Hematopoietic multipotent progenitor cell treated with erythropoietin and hydrocortisone succinate and interleukin-3 and kit ligand, for 6 days (in vitro differentiated cells): ENCODE measurements at places on chromosomes 13 and 19.

DNA sequence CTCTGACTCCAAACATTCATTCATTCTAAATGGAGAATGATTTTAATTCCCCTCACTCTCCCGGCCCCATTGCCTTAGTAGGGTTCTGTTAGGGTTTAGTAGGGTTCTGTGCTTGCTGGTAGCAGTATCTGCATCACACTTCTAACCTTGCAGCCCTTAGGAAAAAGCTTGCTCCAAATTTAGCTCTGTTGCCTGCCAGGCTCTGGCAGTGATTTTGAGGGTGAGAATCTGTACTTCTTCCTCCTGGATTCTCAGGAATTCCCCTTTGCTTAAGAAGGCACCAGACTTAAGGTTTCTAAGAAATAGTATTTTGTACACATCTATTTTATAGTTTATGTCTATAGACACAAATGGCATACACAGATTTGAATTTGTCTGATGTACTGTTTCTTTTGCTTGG is 14.7 kb downstream of the B3GLCT start:
- no peak for DNase-seq

GRCh38 chr13:29125934-29126424 is 305.8 kb downstream of the MTUS2 start:
- peak; percentile 1 for DNase-seq

GRCh38 chr13:22227895-22228294 is 557.0 kb downstream of the FGF9 start:
- no peak for DNase-seq

- no peak for DNase-seq
These were observed 76.7 kb upstream of the ZNF43 start for GRCh38 chr19:21912654-21913053.

- DNase-seq = peak; percentile 33
These were observed 5.3 kb upstream of the PROZ start for GRCh38 chr13:113152984-113153809.

GRCh38 chr13:97495678-97496077 is 61.7 kb downstream of the RAP2A start:
- no peak for DNase-seq

DNA sequence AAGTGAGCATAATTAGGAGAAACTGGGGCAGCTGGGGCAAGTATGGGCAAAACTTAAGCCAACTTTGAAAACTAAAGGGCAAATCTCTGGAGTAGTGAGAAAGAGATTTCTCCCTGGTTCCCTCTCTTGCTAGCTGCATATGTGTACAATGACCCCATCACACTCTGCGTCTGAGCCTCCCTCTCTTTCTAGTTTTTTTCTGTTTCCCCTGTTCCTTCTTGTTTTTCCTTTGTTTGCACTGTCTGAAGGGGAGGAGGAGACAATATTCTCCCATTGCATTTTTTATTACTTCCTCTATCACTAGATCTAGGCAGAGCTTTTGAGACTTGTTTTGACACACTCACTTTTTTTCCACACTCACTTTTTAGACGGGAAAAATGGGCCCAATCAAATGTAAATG is 11.2 kb upstream of the CLDN10 start:
- no peak for DNase-seq

- no peak for DNase-seq
These were observed 283.9 kb downstream of the KLF12 start for GRCh38 chr13:73850104-73850873.

DNA sequence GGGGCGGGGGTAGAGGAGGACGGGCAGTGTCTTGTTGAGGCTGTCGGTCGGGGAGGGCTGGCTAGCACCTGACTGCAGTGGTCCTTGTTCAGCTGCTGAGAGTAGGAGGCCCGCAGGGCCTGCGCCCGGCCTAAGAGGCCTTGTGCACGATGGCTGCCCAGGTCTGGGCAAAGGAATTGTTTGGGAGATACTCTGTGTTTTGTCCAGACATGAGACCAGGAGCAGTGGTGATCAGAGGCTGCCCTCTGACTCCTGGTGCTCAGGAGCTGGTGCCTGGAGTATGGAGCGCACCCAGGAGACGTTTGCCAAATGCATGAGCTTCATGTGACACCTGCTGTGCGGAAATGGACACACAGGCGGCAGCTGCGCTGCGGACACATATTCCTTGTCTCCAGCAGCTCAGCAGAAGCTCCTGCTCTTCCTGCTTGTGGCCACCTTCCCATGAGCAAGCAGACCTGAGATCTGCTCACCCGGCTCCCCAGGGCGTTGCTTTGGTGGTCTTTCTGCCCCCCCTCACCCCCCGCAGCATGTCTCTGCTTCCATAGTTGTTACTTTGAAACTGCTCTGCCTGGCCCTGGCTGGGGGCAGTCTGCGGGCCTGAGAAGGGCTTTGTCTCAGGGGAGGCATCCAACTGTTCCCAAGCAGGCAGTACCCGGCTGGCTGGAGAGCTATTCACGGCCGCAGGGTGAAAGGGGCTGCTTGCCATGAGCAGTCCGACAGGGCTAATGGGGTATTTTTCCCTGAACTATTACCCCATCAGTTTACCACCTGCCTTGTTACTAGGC is 163.9 kb downstream of the TEX29 start:
- no peak for DNase-seq

DNA sequence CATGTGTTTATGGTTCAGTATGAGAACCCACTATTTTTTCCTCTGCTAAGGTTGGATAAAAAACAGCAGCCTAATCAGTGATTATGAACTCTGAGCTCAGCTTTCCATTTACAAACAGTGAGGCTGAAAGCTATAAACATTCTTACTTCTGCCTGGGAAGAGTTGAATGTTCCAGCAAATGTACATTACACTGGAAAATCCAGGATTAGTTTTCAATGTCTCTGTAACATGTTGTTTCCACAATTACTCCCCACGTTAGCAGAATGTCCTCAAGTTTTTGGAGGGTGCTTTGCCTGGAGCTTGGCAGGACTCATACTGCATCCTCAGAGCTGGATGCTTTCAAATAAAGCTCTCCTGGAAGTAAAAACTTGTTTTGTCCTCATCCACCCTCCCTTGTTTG is 150.4 kb downstream of the POSTN start:
- no peak for DNase-seq

- no peak for DNase-seq
These were observed 165.1 kb downstream of the PDS5B start for GRCh38 chr13:32751340-32751739.

- DNase-seq = peak; percentile 9
These were observed 82.5 kb downstream of the AKAP11 start for GRCh38 chr13:42354241-42355091.

DNA sequence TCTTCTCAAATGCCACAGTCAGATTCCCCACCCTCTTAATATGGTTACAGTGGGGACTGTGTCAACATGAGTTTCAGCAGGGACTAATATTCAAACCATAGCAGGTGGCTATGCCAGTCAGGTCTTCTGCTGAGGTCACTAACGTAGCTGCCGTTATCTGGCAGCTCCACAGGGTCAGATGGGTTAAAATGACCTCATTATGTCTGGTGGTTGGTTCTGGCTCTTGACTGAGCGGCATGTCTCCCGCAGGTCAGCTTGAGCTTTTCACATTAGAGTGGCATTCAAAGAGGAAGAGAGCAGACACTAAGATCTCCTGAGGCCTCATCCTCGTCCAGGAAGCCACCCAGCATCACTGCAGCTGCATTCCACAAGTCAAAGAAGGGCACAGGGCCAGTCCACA is 21.4 kb upstream of the IPO5 start:
- DNase-seq = no peak

- no peak for DNase-seq
These were observed 30.2 kb upstream of the TRPC4 start for GRCh38 chr13:37899753-37900152.

- DNase-seq = no peak
These were observed 50.0 kb downstream of the GAS6 start for GRCh38 chr13:113813749-113814434.

GRCh38 chr13:48656608-48657007 is 2.9 kb downstream of the CYSLTR2 start:
- peak; percentile 65 for DNase-seq

GRCh38 chr19:2392366-2392765 is 32.3 kb downstream of the TMPRSS9 start:
- no peak for DNase-seq

GRCh38 chr13:30289533-30289932 is 17.8 kb downstream of the KATNAL1 start:
- DNase-seq = no peak

GRCh38 chr13:50521831-50522149 is 321.7 kb downstream of the DLEU7 start:
- DNase-seq = peak; percentile 0

DNA sequence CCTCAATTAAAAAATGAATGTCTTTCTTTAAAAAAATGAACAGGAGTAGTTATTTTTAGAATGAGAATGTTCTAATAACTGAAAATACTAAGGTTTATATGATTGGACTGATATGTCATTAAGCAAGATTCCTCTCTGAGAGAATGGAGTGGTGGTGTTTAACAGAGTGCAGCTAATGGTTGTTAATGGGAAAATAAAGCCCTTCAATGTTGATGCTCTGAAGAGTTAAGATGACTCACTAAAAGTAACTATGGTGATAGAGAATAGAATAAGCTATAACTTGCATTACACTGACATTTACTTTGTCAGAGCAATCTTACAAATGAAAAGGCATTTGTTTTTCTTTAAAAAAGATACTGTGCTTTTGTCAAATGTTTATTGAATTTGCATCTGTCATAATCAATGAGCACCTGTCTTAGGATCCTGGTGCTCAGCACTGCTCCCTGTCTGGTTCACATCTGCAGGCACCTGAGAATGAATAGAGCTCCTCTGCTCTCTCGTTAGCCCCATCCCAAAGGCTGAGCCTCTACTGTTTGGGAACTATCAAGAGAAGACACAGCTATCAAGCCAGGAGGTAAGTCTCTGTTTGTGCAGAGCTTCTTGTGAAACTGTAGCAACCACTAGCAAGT is 15.1 kb downstream of the PABPC3 start:
- no peak for DNase-seq

GRCh38 chr19:8654591-8655339 is 24.3 kb downstream of the NFILZ start:
- DNase-seq = peak; percentile 73

GRCh38 chr13:74662905-74663304 is 528.7 kb upstream of the KLF12 start:
- DNase-seq = no peak

- DNase-seq = no peak
These were observed 270.3 kb upstream of the TMTC4 start for GRCh38 chr13:100944791-100945345.

GRCh38 chr19:918481-919198 is 1.5 kb downstream of the KISS1R start:
- DNase-seq = no peak

DNA sequence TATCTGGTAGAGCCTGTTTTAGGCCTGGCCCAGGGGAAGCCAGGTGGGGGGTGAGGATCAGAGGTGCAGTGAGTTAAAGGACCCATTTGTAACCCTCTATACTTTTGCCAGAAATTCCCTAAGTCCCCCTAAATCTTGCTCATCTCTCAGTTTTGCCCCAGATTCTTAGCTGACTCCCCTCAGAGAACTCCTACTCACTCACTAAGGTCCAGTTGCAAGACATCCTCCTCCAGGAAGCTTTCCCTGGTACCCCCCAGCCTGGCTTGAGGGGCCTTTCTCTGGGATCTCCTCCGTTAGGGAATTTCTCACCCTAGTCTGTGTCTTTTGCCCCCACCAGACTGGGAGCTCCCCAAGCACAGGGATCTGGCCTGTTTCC is 1.9 kb downstream of the TSKS start:
- no peak for DNase-seq

DNA sequence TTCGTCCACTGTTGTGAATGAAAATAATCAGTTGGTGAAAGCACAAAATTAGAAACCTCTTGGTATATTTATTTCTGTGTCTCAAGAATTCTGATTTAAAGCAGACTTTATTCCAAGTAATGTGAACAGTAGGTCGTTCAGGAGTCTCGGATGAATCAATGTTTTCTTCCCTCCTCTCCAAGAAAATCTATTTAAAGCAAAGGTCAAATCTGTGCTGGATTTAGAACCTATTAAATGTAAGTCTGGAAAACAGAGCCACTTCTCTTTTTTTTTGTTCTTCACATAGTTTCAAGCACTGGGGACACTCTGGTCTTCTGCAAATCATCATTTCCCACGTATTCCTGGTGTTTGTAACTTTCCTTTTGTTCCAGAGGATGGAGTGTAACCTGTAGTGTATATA is 312.7 kb downstream of the ATP8A2 start:
- no peak for DNase-seq

DNA sequence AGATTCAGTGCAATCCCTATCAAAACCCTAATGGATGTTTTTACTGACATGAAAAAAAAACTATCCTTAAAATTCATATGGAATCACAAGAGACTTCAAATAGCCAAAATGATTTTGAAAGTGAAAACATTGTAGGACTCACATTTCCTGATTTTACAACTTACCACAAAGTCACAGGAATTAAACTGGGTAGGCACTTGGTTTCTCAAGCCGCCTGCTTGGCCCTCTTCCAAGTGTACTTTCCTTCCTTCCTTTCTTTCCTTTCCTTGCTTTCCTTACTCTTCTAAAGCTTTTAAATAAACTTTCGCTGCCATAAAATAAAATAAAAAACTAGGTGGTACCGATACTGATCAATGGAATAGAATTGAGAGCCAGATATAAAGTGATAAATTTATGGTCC is 21.0 kb upstream of the CD33 start:
- DNase-seq = no peak

DNA sequence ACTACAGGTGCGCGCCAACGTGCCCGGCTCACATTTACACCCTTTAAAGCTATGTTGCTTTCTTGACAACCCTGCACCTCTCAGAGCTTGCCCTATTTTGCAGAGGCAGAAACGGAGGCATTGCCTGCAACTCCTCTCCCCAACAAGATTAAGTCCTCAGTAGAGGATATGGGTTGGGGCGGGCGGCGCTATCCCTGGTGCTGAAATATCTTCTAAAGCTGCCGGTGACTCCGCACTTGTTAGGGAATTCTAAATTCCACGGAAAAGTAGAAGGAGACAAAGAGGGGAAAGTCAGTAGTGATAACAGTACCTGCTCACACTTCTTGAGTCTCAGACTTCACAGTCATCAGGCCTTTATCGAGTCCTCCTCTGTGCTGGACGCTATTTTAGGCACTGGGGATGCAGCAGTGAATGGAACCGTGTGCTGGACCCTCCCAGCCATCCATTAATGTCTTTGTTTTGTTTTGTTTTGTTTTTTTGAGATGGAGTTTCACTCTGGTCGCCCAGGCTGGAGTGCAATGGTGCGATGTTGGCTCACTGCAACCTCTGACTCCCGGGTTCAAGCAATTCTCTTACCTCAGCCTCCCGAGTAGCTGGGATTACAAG is 18.0 kb downstream of the SLC5A5 start:
- DNase-seq = peak; percentile 73
